ENCODE measurements at places on chromosomes 7 and 10.

DNA sequence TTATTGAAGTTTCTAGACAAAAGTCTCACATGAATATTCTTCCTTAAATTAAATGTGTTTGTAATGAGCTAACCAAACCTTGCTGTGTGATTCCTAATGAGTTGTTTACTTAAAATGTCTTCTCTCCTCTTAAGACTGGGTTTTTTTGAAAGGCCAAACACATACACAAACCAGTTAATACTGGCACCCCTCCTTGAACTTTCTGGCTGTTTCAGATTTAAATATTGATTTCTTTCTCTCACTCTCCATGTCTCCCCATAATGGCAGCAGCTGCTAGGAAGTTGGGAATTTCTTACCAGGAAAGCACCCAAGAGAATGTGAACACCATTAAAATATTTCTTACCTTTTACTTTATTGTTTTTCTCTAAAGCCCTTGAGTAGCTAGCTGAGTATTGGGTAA, 11.4 kb upstream of the PTN start:
- no peak for DNase-seq

- DNase-seq, result no peak
These were observed 590.6 kb upstream of the C7orf33 start for GRCh38 chr7:147999962-148000361.

- DNase-seq, result no peak
These were observed 60.4 kb downstream of the DNAJB6 start for GRCh38 chr7:157397036-157397720.

- no peak for DNase-seq
These were observed 24.5 kb upstream of the TBXAS1 start for GRCh38 chr7:139804571-139804970.

DNA sequence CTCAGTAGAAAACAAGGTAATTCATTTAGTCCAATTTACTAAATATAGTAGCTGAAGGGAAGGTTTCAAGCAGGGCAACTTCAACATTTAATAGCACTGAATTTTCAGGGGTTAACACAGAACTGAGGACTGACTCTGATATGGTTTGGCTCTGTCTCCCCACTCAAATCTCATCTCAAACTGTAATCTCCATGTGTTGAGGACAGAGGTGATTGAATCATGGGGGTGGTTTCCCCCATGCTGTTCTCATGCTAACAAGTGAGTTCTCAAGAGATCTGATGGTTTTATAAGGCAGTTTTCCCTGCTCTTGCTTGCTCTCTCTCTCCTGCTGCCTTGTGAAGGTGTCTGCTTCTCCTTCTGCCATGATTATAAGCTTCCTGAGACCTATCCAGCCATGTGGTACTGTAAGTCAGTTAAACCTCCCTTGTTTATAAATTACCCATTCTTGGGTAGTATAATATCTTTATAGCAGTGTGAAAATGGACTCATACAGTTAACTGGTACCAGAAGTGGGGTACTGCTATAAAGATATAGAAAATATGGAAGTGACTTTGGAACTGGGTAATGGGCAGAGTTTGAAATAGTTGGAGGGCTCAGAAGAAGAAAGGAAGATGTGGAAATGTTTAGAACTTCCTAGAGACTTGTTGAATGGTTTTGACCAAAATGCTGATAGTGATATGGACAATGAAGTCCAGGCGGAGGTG, 9.8 kb upstream of the UMAD1 start:
- no peak for DNase-seq
